ENCODE measurements at places on chromosomes 5 and 9. TPM values are rescaled to one million over a fixed set of nuclear protein-coding genes. Genes with fewer than 3 reads are reported as not detected.

UNC13B gene
- 52.1 TPM for total RNA-seq

GRCh38 chr5:1014781-1015221, 6.2 kb downstream of the NKD2 start:
- H3K4me1 ChIP-seq, result no peaks in the 10 kb centered on the region
- peaks cover 19% of the 10 kb centered on the region for H3K27me3 ChIP-seq
- H3K4me3 ChIP-seq, result no peak overlapping the region

CATSPER3 gene
- total RNA-seq, result 1.1 TPM

GPR151 gene
- not detected for total RNA-seq

DNA sequence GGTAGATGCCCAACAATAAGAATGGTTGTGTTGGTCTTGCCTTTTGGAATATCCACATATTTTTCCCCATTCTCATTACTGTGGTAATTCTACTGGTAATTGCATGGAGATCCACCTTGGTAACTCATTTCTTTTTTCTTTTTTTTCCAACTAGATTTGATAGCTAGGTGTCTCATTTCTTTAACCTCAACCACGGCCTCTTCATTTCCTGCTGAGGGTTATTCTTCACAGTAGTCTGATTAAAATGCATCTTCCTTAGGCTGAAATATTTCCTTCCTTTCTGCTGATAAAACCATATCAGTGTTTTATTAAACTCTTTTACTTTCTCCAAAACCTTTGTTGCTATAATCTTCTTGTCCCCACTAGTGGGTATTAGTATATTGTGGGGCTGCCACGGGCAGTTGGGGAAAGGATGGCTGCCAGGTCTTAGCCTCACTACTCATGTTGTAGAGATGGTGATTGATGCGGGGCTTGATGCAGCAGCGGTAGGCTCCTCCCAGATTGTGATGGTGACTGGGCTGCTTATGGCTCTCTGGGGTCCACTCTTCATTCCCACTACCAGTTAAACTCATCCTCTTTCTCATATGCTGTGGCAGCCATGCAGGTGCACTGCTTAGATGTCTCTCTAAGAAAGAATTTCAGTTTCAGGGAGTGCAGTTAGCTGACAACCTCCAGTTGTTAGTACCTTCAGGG, 35.9 kb downstream of the KIF2A start:
- peaks cover 7% of the 10 kb centered on the region for H3K4me1 ChIP-seq
- no peak for DNase-seq
- H3K4me3 ChIP-seq, result no peak overlapping the region

DNA sequence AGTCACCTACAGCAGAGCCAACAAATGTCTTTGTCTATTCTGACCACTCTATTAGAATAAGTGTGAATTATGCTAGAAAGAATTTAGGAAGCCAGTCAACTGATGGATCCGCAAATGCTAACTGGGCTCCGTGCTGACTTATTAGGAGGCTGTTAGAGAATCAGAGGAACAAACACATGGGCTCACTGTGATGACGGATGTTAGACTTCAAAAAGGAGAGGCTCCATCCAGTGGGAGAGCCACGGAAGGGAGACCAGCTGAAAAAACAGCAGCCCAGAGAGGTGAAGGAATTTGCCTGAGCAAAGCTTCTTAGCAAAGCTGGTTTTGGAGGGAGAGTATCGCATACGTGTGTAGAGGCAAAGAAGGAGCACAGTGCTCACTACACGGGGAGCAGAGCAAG, 5.8 kb upstream of the TGFBI start:
- no peaks in the 10 kb centered on the region for H3K27me3 ChIP-seq
- DNase-seq, result no peak
- H3K36me3 ChIP-seq, result no peaks in the 10 kb centered on the region
- peaks cover 3% of the 10 kb centered on the region for H3K4me1 ChIP-seq
- no peak overlapping the region for H3K4me3 ChIP-seq

HBEGF gene
- total RNA-seq, result 40.0 TPM

PCDHA12 gene
- total RNA-seq, result 0.80 TPM

DNA sequence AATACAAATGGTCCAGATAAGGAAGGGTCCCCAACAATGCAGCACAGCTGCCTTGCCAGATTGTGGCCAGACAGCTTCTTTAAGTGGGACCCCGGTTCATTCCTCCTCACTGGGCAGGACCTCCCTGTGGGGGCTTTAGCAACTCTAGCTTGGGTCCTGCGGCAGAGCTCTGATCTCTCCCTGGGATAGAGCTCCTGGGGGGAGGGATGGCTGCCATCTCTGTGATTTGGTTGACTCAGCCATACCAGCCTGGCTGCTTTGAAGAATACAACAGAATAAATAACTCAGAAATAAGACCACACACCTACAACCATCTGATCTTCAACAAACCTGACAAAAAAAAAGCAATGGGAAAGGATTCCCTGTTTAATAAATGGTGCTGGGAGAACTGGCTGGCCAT, 22.7 kb upstream of the ROR2 start:
- H3K4me1 ChIP-seq, result no peaks in the 10 kb centered on the region
- H3K4me3 ChIP-seq, result no peak overlapping the region

DNA sequence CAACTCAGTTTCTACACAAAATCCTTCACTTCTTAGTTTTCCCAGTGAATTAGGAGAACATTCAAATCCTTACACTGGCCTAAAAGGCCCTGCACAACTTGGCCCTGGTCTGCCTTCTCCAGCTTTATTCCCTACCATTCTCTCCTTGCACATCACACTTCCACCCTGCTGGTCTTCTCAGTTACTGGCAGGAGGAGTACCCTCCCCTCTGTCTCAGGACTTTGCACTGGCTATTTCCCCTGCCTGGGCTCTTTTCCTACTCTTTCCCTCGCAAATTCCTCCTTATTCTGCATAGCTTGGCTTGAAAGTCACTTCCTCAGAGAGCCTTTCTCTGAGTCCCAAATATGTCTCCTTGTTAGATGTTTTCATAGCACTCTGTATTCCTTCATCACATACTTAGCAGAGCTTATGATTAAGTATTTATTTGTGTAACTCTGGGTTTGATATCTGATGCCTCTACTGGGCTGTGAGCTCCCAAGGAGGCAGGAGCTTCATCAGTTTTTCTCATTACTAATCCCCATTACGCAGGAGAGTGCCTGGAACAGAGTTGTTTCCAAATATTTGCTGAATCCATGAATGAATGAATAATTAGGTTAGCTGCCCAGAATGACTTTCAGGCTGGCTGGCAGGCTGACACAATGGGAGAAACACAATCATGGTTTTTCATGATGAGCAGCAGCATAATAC, 159.8 kb upstream of the KLF9 start:
- H3K4me1 ChIP-seq, result no peaks in the 10 kb centered on the region
- no peak for DNase-seq
- no peaks in the 10 kb centered on the region for H3K27me3 ChIP-seq
- peak overlapping the region; percentile 63 for H3K27ac ChIP-seq

GRCh38 chr9:92654481-92655301, 15.2 kb downstream of the IPPK start:
- H3K27me3 ChIP-seq, result no peaks in the 10 kb centered on the region
- no peak for DNase-seq
- peaks cover 4% of the 10 kb centered on the region for H3K4me1 ChIP-seq
- H3K36me3 ChIP-seq, result no peaks in the 10 kb centered on the region
- H3K27ac ChIP-seq, result no peak overlapping the region

DNA sequence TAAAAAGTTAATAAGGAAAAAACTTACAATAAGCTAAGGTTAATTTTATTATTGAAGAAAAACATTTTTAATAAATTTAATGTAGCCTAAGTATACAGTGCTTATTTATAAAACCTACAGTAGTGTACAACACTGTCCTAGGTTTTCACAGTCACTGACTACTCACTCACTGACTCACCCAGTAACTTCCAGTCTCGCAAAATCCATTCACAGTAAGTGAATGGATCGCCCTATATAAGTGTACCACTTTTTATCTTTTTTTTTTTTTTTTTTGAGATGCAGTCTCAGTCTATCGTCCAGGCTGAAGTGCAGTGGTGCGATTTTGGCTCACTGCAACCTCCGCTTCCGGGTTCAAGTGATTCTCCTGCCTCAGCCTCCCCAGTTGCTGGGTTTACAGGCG, 47.7 kb downstream of the FNIP1 start:
- no peaks in the 10 kb centered on the region for H3K27me3 ChIP-seq
- H3K4me3 ChIP-seq, result no peak overlapping the region

- no peaks in the 10 kb centered on the region for H3K4me1 ChIP-seq
- H3K4me3 ChIP-seq, result no peak overlapping the region
- no peak for DNase-seq
- H3K27ac ChIP-seq, result no peak overlapping the region
Observed at GRCh38 chr5:116135344-116135743, 50.5 kb downstream of the COMMD10 start.

DNA sequence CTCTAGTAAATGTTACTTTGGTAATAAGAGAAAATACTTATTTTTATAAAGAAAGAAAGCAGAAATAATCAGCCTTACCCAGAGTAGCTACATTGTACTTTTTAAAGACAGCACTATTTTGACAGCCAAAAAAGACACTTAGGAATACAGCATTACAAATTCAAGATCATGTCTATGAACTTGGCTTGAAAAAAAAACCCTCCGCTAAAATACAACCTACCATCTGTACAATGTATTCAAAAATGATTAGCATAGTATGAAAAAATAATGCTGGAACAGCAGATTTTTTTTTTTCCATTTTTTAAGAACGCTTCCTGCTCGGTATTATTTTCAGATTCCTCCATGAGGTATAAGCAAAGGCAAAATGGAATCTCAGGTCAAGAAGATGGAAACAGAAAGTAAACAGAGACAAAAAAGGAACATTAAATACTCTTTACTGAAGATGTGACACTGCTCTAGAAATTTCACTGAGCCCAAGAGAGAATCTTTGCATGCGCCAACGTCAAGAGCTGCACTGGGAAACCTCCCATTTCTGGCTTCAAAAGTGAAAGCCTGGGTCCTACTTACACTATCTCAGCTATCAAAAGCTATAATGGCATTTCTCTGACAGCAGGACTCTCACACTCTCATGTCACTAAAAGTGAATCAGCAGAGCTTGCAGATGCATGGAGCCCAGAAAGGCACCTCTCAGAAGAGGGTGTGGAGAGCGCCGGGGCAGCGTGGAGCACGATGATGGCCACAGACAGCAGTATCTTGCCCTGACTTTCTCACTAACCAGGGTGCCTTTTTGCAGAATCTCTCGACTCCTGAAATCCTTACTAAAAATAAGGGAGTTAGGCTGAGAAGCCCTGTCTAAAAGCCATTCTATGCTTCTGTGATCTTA, 167.4 kb downstream of the ELAVL2 start:
- H3K36me3 ChIP-seq, result no peaks in the 10 kb centered on the region
- no peak overlapping the region for H3K27ac ChIP-seq
- H3K27me3 ChIP-seq, result no peaks in the 10 kb centered on the region
- no peak for DNase-seq
- no peak overlapping the region for H3K4me3 ChIP-seq
- peaks cover 7% of the 10 kb centered on the region for H3K4me1 ChIP-seq

PCDH12 gene
- 0.68 TPM for total RNA-seq

STPG3 gene
- not detected for total RNA-seq

TAF11L14 gene
- not detected for total RNA-seq

DNA sequence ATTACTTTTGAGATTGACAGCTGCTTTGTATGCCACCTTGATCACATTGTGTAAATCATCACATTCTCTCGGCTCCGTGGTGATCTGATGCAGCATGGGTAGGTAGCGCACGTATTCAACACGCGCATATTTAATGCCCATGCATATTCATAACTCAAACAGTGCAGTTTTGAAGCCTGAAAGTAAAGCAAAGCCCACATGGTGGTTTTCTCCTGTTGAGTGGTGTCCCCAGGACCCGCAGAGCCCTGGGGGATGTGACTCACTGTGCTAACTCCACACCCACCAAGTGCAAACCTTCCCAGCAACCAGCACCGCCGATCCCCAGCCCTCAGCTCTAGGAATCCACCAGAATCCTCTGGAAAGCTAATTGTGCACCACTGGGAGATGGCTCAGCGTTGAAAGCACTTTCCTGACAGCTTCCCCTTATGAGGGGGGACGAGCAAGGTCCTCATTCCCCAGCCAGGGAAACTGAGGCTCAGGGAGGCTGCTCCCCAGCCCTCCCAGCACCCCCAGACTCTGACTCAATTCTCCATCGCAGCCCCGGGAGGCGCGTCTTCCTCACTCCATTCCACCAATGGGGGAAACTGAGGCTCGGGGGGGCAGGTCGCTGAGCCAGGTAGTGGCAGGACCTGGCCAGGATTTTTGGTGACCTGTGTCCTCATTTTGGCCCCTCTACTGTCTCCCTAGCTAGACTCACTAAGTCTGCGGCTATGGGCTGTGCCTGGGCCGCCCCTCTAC, 46.4 kb downstream of the SARDH start:
- no peak overlapping the region for H3K4me3 ChIP-seq
- H3K27ac ChIP-seq, result no peak overlapping the region
- no peaks in the 10 kb centered on the region for H3K4me1 ChIP-seq
- no peak for DNase-seq
- H3K27me3 ChIP-seq, result no peaks in the 10 kb centered on the region

NIPAL4 gene
- total RNA-seq, result 0.48 TPM

ITGA2 gene
- total RNA-seq, result 9.5 TPM

DNA sequence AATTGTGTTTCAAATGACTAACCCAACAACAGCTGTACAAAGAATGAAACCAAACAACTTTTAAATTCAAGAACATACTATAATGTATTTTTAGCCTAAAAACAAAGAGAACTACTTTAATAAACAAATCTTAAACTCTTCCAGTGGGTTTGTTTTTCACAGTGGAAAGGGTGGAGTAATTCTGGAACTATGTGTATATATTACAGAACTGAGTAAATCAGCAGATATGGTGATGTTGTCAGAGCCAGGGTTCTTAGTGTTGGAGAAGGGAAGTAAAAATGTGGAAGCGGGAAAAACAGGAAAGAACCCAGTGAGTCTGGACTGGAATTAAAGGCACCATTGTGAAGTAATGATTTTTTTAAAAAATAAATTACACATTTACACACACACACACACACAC, 144.9 kb downstream of the CDK5RAP2 start:
- H3K4me1 ChIP-seq, result peaks cover 22% of the 10 kb centered on the region
- no peaks in the 10 kb centered on the region for H3K27me3 ChIP-seq
- H3K4me3 ChIP-seq, result no peak overlapping the region
- no peak for DNase-seq
- no peak overlapping the region for H3K27ac ChIP-seq
- no peaks in the 10 kb centered on the region for H3K36me3 ChIP-seq

GRK6 gene
- 21.5 TPM for total RNA-seq

SLC34A3 gene
- not detected for total RNA-seq

- H3K36me3 ChIP-seq, result no peaks in the 10 kb centered on the region
- no peaks in the 10 kb centered on the region for H3K4me1 ChIP-seq
- no peak for DNase-seq
- H3K27me3 ChIP-seq, result no peaks in the 10 kb centered on the region
- no peak overlapping the region for H3K4me3 ChIP-seq
Observed at GRCh38 chr5:19920761-19921160, 67.2 kb downstream of the CDH18 start.

SEC24A gene
- total RNA-seq, result 23.1 TPM

MVB12B gene
- 27.3 TPM for total RNA-seq

NEURL1B gene
- total RNA-seq, result 74.6 TPM

IRX1 gene
- not detected for total RNA-seq

GRCh38 chr9:75715360-75715759, 175.1 kb upstream of the PCSK5 start:
- H3K4me1 ChIP-seq, result no peaks in the 10 kb centered on the region
- H3K27ac ChIP-seq, result no peak overlapping the region
- DNase-seq, result no peak
- no peaks in the 10 kb centered on the region for H3K36me3 ChIP-seq

GRCh38 chr9:34334337-34334824, 5.0 kb downstream of the NUDT2 start:
- H3K27ac ChIP-seq, result no peak overlapping the region
- no peaks in the 10 kb centered on the region for H3K27me3 ChIP-seq
- DNase-seq, result no peak
- H3K4me3 ChIP-seq, result no peak overlapping the region
- no peaks in the 10 kb centered on the region for H3K36me3 ChIP-seq

C9orf50 gene
- total RNA-seq, result not detected

GRCh38 chr9:101398930-101399642, 435 bp downstream of the ZNF189 start:
- no peaks in the 10 kb centered on the region for H3K27me3 ChIP-seq
- H3K36me3 ChIP-seq, result peaks cover 3% of the 10 kb centered on the region
- H3K27ac ChIP-seq, result peak overlapping the region; percentile 93
- H3K4me1 ChIP-seq, result peaks cover 24% of the 10 kb centered on the region
- peak overlapping the region; percentile 80 for H3K4me3 ChIP-seq
- peak; percentile 7 for DNase-seq

ECSCR gene
- total RNA-seq, result 3.6 TPM

Measured in transverse colon (tissue), 4 donors.